ENCODE measurements at places on chromosomes 5 and 9.

DNA sequence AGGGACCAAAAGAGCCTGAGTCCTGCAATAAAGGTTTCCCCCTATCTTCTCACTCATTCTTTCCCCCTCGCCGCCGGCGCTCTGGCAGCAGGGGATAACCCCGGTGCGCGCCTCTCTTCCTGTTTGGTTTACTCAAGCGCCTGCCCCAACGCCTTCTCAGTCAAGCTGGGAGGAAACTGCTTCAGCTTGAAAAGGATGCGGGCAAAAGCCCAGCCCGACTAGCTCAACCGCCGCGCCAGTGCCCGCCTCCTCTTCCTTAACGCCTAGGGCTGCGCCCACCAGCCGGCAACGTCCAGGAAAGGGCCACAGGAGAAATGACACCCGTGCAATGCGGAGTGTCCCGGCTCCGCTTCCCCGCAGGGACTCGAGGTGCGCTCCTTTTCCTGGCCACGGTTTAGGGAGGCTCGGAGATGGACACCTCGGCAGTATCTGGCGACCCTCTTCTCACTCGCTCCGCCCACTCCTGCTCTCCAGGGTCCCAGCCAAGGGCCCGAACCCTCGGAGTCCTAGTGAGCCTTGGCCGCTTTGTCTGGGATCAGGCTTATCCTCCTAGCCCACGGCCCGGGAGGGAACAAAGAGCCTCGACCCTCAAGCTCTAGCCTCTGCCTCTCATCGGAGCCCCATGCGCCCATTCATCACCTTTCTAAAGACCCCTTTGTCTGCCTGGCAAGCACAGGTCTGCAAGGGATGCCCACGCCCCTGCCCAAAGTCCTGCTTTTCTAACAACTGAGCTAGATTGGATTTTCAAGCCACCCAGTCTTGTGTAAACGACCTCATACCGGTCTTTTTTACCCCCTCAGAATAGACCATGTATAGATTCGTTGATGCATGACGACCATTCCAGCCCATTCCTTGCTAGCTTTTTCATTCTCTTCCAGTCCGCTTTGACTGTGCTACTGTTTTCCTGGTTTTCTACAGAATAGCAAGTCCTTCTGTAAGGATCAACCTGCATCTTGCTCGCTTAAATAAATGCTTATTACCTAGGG, 2.0 kb downstream of the ST8SIA4 start:
- DNase-seq, result peak; percentile 92

- DNase-seq, result no peak
These were observed 19.4 kb downstream of the OGN start for GRCh38 chr9:92385001-92385400.

GRCh38 chr5:9690751-9691150, 60.6 kb upstream of the TAS2R1 start:
- no peak for DNase-seq

- DNase-seq, result no peak
These were observed 48.0 kb downstream of the UBE2QL1 start for GRCh38 chr5:6496636-6497035.

- DNase-seq, result no peak
These were observed 95.3 kb downstream of the PTTG1 start for GRCh38 chr5:160516696-160517530.

DNA sequence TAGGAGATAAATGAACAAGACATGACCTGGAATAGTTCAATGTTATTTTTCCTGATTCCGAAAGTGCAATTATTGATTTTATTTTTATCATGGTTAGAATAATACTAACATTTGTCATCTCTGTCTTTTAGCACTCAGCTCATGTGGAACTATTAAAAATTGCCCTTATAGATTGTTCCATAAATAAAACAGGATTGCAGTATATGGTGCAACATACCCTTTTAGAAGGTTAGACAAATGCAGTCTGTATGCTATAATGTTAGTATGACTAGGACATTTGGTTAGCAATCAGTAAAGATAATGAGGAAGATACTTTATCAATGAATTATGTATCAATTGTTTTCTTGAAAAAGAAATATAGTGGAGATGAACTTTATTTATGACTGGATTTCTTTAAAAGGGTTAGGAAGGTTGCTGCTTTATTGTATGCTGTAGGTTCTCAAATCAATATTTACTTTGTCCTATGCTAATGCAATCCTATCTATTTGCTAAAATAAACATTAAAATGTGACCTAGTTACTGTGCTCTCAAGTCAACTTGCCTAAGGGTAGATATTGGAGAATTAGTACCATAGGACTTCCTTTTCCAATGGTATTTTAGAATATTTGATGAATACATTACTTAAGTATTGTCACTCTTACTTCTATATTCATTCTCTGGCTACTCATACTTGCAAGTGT, 348.9 kb upstream of the ISL1 start:
- no peak for DNase-seq

DNA sequence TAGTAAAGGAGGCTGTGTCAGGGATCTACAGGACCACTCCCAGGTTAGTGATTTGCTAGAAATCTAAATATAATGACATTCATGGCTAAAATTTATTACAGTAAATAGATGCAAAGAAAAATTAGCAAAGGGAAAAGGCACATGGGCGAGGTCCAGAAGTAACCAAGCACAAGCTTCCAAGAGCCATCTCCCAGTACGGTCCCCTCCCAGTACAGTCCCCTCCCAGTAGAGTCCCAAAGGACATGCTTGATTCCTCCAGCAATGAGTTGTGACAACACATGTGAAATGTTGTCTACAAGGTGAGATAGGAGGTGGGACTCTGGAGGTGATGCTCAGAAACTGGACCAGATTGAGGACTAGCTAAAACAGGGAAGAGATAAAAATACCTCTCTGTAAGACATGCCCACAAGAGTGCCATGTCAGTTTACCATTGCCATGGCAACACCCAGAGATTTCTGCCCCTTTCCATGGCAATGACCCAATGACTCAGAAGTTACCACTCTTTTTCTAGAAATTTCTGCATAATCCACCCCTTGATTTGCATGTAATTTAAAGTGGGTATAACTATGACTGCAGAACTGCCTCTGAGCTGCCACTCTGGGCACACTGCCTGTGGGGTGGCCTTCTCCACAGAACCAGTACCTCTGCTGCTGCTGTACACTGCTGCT, 27.9 kb upstream of the CEMIP2 start:
- peak; percentile 47 for DNase-seq

- DNase-seq, result no peak
These were observed 41.8 kb downstream of the CAVIN4 start for GRCh38 chr9:100619665-100620064.

DNA sequence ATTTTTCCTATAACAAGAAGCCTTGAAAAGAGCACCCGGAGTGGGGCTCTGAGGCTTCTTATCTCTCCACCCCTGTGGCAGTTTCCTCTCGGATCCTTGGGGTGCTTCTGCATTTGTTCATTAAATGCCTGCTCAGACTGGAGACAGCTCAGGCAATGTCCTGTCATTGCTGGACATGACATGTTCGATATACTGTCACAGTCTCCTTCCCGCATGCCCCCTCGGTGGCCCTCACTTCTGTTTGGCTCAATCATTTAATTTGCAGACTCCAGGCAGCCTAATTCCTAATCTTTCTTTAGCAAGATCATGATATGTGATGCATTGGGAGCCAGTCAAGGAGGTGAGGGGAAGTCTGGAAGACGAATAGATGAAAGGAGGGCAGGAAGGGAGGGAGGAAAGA, 37.5 kb upstream of the CPEB4 start:
- DNase-seq, result no peak

DNA sequence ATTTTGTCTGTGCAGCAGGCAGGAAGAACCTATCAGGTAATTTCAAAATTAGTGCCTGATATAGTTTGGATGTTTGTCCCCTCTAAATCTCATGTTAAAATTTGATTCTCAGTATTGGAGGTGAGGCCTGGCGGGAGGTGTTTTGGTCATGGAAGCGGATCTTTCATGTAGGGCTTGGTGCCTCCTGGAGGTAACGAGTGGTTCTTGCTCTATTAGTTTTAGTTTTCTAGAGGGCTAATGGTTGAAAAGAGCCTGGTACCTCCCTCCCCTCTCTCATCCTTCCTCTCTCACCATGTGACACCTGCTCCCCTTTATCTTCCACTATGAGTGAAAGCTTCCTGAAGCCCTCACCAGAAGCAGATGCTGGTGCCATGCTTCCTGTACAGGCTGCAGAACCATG, 106.3 kb downstream of the DRD1 start:
- DNase-seq, result no peak

- DNase-seq, result no peak
These were observed 115.2 kb downstream of the LHFPL2 start for GRCh38 chr5:78533356-78533755.

GRCh38 chr5:175579742-175580432, 78.0 kb upstream of the HRH2 start:
- DNase-seq, result no peak

DNA sequence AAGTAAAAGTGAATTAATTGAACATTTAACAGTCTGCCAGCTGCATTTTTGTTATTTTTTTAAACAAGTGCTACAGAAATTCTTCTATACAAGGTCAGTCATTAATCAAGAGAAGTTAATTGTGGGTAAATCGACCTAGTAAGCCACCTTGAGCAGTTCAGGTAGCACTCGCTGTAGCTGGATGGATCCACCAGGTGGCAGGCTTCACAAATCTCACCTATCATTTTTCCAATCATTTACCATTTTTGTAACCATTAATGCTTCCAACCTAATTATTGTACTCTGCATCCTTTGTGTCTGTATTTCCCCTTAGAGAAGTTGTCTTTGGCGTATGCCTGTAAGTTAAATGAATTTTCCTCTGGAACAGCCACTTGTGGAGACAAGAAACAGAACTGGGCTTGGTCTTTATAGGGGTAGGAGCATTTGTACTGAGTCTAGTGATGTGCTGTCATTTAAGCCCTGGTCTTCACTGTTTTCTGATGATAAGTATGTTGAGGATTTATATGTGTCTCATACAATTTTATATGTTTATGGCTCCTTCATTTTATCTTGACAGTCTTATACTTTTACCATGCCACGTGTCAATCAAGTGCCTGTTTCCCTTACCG, 39.5 kb downstream of the CD180 start:
- peak; percentile 70 for DNase-seq

DNA sequence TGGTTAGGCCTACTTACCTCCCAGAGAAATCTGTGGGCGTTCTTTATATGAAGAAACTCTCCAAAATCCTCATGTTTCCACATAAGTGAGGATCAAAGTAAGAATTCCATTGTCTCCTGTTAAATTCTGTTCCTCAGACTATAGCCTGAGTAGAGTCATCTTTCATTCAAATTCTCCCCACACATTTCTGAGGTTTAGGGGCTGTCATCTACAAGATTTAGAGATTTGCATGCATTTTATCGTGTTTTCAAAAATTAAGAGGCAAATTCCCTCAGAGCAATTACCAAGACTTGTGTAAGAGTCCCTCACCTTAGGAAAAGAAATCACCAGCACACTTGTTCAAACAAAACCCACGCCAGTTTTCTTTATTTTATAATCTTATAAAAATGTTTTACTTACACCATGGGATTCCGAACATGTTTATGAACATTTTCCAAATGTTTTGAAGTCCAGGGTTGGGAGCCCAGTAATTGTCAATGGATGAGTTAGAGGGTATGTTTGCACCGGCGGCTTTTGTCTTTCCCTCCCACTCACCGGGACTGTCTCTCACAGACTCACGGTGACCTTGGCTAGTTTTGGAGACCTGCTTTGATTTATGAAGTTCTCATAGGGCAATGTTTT, 367.6 kb downstream of the ENC1 start:
- no peak for DNase-seq

GRCh38 chr5:137921931-137922330, 32.7 kb downstream of the PKD2L2 start:
- no peak for DNase-seq

GRCh38 chr9:78023003-78023741, 8.4 kb downstream of the GNAQ start:
- DNase-seq, result no peak

GRCh38 chr5:143110591-143110990, 292.9 kb downstream of the NR3C1 start:
- DNase-seq, result no peak

- DNase-seq, result no peak
These were observed 5.6 kb downstream of the BNC2 start for GRCh38 chr9:16864649-16865434.

DNA sequence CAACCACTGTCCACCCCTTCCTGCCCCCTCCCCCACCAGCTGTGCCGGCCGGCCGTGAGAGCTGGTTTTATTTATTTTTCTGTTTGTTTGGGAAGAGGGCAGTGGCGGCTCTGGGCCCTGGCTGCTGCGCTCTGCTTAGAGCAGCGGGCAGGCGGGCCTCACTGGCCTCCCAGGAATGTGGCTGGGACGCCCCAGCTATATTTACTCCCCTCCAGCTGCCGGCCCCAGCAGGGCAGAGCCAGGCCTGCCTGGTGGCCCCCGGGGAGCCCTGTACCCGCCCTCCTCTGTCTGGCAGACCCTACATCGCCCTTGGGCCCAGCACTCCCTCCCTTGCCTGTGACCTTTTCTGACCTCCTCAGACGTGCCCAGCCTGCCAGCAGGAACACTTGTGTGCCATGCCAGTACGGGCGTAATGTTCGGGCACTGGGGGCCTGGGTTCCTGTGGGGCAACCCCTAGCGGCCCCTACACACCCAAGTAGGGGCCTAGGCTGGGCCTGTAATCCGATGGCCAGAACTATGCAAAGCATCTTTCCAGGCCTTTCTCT, 7.7 kb downstream of the CXXC5 start:
- DNase-seq, result no peak

GRCh38 chr5:142670804-142671203, 15.1 kb downstream of the FGF1 start:
- no peak for DNase-seq

DNA sequence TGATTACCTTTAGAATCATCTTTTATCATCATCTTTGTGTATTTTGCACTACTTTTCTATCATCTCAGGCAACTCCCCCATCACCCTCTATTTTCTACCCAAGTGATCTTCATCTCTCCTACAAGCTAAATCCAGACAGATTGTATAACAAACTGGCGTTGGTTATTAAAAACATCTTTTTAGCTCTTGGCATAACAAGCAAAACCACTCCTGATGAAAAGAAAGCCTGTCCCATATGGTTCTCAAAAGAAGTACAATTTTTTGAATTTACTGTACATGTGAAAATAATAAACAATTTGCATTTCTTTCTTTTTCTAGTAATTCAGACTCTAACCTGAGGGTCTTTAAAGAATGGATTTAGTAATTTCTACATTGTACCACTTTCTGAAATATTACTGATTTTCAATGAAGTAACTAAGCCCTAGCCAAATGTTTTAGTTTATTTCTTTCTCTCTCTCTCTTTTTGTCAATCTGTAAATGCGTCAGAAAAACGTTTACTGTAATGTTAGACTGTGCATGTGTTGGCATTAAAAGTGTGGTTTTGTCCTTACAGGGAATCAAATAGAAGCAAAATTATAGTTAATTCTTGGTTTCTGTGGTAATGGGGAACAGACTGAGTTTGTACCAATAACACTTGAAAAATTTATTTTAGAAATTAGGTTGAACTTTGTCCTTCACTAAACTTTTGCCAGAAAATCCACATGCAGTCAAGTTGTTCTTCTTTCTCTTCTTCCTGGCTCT, 52.5 kb upstream of the RPS23 start:
- no peak for DNase-seq

Data from CD4-positive, alpha-beta T cell treated with Interleukin-12 subunit alpha and Interleukin-12 subunit beta, for 1 hour (primary cell).